GM12878 (cell line): ENCODE measurements at places on chromosomes 3 and 15. TPM values are rescaled to one million over a fixed set of nuclear protein-coding genes. Genes with fewer than 3 reads are reported as not detected.

- no peak for DNase-seq
Measured at GRCh38 chr15:38745126-38745525, 180.5 kb upstream of the RASGRP1 start.

DNA sequence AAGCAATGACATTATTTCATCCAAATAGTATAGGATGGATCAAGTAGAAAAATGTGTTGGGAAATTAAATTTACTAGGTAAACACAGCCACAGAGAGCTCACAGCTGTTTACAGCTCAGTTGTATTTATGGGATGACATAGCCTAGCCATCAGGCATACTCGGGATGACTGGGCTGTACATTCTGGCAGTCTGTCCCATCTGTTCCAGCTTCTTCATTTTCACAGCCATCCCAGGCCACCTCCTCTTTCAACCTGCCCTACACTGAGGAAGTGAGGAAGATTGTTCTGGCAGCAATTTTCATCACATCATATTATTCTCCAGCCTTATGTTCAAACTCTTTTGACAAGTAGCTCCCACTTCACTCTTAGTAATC is 98.4 kb upstream of the PFN2 start:
- no peak for DNase-seq

The GABRB3 gene
- total RNA-seq: 0.05 and 0.27 TPM in 2 replicates

The SEMA3B gene
- 0.59 and 0.74 TPM in 2 replicates for total RNA-seq

The GABRG3 gene
- total RNA-seq: not detected in 2 replicates
